Fibroblast of skin of right biceps (primary cell): ENCODE measurements at places on chromosomes 2 and 18.

DNA sequence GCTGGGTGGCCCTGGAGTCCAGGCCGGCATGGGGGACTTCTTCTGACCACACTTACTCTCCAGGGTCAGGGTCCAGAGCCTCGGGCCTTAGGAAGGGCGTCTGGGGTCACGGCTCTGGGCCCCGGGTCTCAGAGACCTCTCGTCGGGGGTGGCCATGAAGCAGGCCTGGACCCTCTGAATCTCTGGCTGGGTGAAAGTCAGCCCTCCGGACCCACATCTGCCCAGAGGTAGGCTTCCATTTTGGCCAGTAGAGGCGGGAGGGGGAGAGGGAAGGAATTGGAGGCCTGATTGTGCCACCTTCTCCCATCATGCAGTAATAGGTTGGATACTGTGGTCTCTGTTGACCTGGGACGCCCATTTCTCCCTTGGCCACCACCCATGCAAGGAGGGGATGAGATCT lies 125.3 kb upstream of the GPC1 start:
- DNase-seq: no peak

GRCh38 chr2:201987426-201987825 lies 46.2 kb upstream of the FZD7 start:
- no peak for DNase-seq

GRCh38 chr2:39858677-39859076 lies 79.6 kb upstream of the THUMPD2 start:
- DNase-seq: no peak

DNA sequence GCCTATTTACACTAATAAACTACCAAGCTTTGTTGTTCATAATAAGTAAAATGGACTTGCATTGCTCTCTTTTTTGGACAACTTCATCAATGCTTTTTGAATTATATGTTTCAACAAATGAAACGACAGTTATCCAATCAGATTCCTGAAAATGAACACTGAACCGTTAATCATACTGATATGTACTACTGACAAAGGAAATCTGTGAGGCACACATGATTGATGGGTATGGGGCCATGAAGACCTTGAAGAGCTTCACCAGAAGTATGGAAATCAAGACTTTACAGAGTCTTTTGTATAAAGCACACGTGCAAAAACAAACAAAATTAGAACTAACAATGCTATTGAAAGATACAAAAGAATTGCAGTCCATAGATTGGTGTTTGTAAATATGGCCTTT lies 51.2 kb downstream of the HNMT start:
- no peak for DNase-seq

GRCh38 chr2:145094370-145094769 lies 574.5 kb upstream of the ZEB2 start:
- DNase-seq: peak; percentile 81

- DNase-seq: no peak
These were observed 7.5 kb upstream of the RNF144A start for GRCh38 chr2:6909431-6910385.

GRCh38 chr18:54776282-54776977 lies 51.8 kb upstream of the RAB27B start:
- peak; percentile 99 for DNase-seq

DNA sequence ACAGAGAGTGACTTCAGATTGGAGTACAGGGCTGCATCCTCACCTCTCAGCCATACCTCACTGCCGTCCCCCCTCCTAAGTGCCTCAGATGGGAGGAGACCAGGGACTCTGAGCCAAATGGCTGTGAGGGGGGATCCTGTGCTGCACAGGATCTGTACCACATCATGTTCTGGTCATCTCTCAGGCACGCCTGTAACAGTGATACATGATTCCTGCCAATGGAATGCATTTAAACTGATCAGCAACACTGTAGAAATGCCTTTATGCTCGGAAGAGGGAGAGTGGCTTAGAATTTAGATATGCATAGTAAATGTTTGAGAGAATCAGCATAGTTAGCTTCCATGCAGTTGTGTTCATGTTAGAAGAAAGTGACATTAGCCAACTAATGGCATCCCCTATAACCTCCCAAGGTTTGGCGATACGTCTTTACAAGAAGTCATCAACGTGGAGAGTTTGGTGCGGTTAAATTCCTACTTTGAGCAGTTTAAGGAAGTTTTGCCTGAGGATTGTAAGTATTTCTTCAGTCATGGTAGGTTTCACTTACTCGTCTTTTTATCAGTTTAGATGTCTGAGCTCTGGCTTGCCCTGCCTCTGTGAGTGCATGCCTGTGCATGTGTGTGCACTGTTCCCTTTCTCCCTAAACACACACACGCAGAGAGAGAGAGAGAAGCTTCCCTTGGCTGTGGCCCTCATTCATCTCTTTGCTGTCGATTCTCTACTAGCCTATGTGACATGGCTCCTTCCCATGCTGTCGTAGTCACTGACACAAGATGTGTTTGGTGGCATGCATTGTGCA lies 40.0 kb downstream of the COA5 start:
- peak; percentile 55 for DNase-seq

DNA sequence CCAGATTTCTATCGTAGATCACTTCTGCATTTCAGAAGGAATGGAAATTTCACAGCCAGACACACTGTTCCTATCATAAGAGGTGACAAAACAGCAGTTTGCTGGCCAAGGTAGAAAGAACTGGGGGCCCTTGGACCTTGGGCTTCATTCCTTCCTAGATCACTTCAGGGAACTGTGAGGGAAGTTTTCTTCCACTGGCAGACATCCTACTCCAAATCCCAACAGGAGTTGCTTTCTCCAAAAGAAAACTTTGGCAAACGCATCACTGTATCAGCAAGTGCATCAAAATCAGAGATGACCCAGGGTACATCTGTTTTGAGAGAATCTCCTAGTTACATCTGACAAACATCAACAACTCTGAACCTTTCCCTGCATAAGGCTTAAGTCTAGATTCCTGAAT lies 348.4 kb upstream of the KLHL29 start:
- no peak for DNase-seq

- DNase-seq: no peak
These were observed 15.3 kb upstream of the ID2 start for GRCh38 chr2:8666581-8666980.

DNA sequence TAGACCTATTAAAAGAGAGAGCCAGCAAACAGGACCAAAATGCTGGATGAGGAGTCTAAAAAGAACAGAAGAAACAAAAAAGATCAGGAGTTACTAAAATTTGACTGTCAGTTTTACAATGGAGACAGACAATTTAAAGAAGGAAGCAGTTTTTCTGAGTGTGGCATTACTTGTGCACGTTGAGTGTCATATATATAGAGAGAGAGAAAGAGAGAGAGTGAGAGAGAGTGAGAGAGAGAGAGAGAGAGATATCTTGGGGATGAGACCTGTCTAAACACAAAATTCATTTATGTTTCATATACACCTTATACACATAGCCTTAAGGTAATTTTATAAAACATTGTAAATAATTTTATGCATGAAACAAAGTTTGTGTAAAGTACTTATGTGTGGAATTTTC lies 2.1 kb upstream of the GALNT3 start:
- DNase-seq: no peak

- no peak for DNase-seq
These were observed 17.0 kb downstream of the RNU4ATAC start for GRCh38 chr2:121547646-121548045.

GRCh38 chr2:238069021-238069709 lies 8.4 kb downstream of the SCLY start:
- DNase-seq: no peak

GRCh38 chr18:22556222-22557167 lies 138.8 kb upstream of the CTAGE1 start:
- DNase-seq: peak; percentile 54

DNA sequence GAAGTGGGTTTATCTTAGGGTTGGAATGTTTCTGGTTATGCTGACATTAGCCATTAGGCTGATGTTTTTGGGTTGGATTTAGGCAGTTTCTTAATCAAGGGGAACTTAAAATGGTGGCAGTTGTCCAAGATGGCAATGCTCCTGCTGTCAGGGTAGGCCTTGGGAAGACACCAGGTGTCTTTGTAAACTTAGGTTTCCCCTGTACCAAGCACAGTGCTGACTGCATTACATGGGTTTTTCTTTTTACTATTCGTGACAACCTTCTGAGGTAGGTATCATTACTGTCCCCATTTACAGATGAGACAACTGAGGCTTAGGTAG lies 528 bp upstream of the ATG16L1 start:
- no peak for DNase-seq
